ENCODE measurements at places on chromosomes 7 and 10.
A peak's percentile ranks its signal among the peaks of the same experiment; 100 is the strongest.

DNA sequence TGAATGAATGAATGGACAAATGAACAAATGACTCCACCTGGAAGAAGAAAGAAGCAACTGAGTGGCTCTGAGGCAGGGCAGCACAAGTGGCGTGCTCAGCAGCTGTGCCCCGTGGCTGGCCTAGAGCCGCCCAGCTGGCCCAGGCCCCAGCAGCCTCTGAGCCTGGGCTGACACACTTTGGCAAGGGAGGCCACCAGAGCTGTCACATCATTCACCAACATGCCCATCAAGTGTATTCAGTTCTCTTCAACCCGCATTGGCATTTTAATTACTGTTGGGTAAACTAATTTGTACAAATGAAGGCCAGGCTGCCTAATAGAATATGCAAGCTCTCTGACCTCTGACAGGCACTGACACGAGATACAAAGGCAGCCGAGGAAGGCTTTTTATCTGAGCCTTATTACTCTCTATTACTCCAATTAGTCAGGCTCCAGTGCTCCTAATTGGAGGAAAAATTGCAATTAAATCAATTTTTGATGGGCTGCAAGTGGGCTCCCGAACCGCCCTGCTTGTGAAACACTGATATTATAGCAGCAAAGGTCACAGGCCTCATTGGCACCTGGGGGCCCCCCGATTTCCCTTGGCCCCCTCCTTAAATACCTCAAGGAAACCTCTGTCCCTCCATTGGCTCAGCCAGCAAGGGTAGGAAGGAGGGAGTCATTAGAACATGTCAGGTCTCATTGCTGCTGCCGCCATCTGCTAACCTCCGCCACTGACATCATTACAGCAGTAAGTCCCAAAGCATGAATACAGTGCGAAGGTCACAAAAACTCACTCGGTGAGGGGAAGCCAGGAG is 41.9 kb downstream of the DPCD start:
- DNase-seq: no peak

- DNase-seq: peak; percentile 93
Observed at GRCh38 chr7:31408140-31408729, 67.7 kb upstream of the NEUROD6 start.

- no peak for DNase-seq
Observed at GRCh38 chr7:16223963-16224707, 197.2 kb downstream of the CRPPA start.

GRCh38 chr10:66239062-66239461 is 686.8 kb upstream of the LRRTM3 start:
- no peak for DNase-seq

DNA sequence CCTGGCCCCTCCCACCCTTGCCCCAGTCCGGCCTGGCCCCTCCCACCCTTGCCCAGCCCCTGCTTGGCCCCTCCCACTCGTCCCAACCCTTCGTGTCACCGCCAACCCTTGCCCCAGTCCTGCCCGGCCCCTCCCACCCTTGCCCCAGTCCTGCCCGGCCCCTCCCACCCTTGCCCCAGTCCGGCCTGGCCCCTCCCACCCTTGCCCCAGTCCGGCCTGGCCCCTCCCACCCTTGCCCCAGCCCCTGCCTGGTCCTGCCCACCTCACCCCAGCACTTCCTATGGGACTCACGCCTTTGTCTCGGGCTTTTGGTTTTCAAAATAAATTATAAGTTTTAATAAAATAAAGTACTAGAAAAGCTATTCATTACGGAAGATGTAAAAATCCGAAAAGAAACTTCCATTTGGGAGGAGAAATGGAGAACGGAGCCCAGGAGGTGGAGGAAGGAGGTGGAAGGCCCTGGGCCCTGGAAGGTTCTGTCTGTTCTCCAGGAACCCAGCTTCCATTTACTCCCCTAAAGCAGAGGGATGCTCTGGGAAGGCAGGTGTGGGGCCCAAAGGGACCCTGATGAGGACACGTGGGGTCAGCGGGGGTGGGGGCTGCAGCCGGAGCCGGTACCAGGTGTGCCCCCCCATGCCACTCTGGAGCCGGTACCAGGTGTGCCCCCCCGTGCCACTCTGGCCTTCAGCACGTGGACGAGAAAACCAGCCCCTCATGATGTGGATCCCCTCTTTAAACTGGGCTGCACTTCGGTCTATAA is 52.2 kb downstream of the PWWP2B start:
- DNase-seq: no peak

- DNase-seq: peak; percentile 46
Observed at GRCh38 chr7:20330928-20331909, 519 bp downstream of the ITGB8 start.

DNA sequence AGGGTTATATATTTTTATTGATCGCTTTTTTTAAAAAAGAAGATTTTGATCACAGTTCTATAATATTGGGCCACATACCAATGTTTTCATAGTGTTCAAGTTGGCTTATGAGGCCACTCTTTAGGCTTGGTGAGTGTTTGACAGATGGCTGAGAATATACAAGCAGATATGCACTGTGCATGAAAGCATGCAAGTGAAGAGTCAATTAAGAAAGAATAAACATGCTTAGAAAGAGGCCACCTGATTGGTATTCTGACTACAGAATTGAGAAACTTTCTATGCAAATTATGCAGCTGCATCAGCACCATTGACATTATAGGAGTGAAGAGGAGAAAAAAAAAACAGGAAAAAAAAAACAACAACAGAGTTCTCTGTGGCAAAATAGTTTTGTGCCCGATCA is 39.9 kb downstream of the CABCOCO1 start:
- DNase-seq: no peak
